ENCODE measurements at places on chromosomes 12 and 14. TPM values are rescaled to one million over a fixed set of nuclear protein-coding genes. Genes with fewer than 3 reads are reported as not detected.
A peak's percentile ranks its signal among the peaks of the same experiment; 100 is the strongest.

Gene OTX2
- total RNA-seq: 0.14 TPM

Gene ABHD12B
- 1.0 TPM for total RNA-seq

Gene OR6C2
- not detected for total RNA-seq

DNA sequence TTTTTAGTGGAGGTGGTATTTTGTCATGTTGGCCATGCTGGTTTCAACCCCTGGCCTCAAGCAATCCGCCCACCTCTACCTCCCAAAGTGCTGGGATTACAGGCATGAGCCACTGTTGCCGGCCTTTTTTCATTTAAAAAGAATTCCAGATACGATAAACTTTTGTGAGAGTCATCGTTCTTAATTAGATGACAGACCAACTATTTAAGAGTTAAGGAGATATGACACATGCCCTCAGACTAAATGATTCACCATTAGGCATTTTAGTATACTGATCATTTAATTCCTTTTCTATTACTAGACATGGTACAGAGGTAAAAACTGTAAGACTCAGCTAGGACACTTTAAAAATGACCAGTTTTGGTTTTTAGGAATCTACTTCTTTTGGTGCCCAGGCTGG is 2.4 kb downstream of the ANKRD13A start:
- no peak for DNase-seq
- no peak overlapping the region for H3K4me3 ChIP-seq
- H3K4me1 ChIP-seq: peaks cover 21% of the 10 kb centered on the region
- peaks cover 4% of the 10 kb centered on the region for H3K27me3 ChIP-seq
- H3K27ac ChIP-seq: no peak overlapping the region

DNA sequence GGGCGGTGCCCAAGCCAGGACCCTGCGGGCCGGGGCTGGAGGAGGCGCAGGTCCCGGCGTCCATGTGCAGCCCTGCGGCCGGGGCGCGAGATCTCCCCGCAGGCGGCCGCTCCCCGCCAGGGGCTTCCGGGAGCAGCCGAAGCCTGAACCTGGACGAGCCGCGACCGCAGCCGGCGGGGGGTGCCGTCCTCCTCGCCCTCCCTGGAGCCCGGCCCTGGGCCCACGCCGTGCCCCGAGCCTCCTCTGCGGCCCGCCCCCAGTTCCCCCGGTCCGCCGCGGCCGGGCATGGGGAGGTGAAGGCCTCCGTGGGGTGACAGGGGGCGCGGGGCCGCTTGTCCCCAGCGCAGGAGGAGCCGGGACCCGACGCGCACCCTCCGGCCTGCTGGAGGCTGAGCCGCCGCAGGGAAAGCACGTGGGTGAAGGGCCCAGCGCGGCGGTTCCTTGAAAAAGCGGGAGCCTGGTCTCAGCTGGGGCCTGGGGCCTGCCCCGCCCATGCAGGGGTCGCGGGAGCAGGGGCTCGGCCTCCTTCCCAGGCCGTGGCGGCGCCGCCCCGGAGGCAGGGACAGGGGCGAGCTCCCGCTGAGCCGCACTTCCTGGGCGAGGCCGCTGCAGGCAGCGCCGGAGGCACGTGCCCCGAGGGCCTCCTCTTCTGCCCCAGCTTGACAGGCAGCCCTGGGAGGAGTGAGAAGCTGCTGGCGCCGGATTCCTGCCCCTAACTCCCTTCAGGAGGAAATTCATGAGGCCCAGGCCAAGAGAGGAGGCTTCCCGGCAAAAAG is 55.6 kb upstream of the PPP2R5C start:
- peak overlapping the region; percentile 61 for H3K4me3 ChIP-seq
- no peaks in the 10 kb centered on the region for H3K36me3 ChIP-seq
- H3K27ac ChIP-seq: peak overlapping the region; percentile 66
- peak; percentile 60 for DNase-seq

DNA sequence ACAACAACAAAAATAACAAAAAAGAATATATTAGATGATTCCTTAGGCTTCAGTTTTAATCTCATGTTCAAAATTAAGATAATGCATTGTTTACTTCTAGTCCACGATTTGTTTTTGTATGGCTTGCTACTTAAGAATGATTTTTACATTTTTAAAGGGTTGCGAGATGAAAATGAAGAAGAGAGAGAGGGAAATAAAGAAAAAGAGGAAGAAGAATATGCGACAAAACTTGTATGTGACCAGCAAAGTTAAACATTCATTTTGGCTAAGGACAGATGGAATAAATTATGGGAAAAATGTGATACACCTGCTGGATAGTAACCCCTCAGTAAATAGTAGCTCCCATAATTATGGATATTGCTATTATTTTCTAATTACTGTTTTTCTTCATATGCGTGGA is 1.2 kb upstream of the GIT2 start:
- no peaks in the 10 kb centered on the region for H3K36me3 ChIP-seq
- peaks cover 32% of the 10 kb centered on the region for H3K4me1 ChIP-seq
- no peak overlapping the region for H3K27ac ChIP-seq
- H3K4me3 ChIP-seq: no peak overlapping the region
- no peak for DNase-seq
- peaks cover 4% of the 10 kb centered on the region for H3K27me3 ChIP-seq

DNA sequence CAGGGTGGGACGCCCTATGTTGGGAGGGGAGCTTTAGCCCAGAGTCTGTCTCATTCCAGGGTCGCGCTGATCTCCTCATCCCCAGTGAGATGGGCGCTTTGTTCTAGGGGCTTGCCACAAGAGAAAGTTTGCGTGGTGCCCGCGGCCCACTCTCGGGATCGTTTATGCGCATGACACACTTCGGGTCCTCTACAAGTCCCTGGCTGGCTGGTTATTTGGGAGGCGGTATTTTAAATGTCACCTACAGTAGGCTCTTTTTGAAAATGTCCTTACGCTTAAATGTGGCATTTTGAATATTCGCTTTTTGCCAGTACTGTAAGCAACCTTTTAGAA is 541 bp downstream of the GOLT1B start:
- peak; percentile 16 for DNase-seq
- peak overlapping the region; percentile 82 for H3K27ac ChIP-seq
- H3K4me1 ChIP-seq: peaks cover 13% of the 10 kb centered on the region
- peak overlapping the region; percentile 77 for H3K4me3 ChIP-seq
- no peaks in the 10 kb centered on the region for H3K27me3 ChIP-seq
- peaks cover 5% of the 10 kb centered on the region for H3K36me3 ChIP-seq

GRCh38 chr12:71194657-71195056 is 36.9 kb upstream of the TSPAN8 start:
- H3K4me3 ChIP-seq: no peak overlapping the region
- DNase-seq: no peak
- no peaks in the 10 kb centered on the region for H3K36me3 ChIP-seq
- no peak overlapping the region for H3K27ac ChIP-seq
- H3K27me3 ChIP-seq: no peaks in the 10 kb centered on the region
- H3K4me1 ChIP-seq: no peaks in the 10 kb centered on the region

DNA sequence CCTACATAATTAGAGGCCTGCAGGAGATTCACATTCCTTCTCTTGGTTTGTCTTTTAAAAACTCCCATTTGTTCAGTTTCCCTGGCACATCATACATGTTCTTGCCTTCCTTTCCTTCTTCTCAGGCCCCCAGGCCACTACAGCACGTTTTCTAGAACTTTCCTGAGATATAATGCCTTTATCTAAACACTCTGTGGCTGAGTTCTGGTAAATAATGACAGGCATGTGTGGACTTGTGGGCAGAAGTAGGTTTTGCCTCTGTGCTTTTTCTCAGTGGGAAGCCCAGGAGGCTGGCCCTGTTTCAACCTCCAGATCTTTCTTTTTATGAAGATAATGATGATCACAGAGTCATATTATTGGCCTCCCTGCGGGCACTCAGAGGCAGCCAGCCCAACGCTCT is 117.2 kb downstream of the TMX1 start:
- H3K27ac ChIP-seq: no peak overlapping the region
- DNase-seq: no peak
- no peaks in the 10 kb centered on the region for H3K27me3 ChIP-seq
- no peak overlapping the region for H3K4me3 ChIP-seq
- no peaks in the 10 kb centered on the region for H3K36me3 ChIP-seq
- H3K4me1 ChIP-seq: no peaks in the 10 kb centered on the region

- H3K4me1 ChIP-seq: no peaks in the 10 kb centered on the region
- no peak overlapping the region for H3K27ac ChIP-seq
- H3K27me3 ChIP-seq: no peaks in the 10 kb centered on the region
- H3K36me3 ChIP-seq: no peaks in the 10 kb centered on the region
- H3K4me3 ChIP-seq: no peak overlapping the region
- no peak for DNase-seq
Observed at GRCh38 chr14:72002731-72003130, 70.5 kb downstream of the RGS6 start.

GRCh38 chr12:85509081-85509856 is 229.2 kb downstream of the ALX1 start:
- H3K27me3 ChIP-seq: no peaks in the 10 kb centered on the region
- DNase-seq: no peak
- no peak overlapping the region for H3K27ac ChIP-seq
- H3K4me3 ChIP-seq: no peak overlapping the region

DNA sequence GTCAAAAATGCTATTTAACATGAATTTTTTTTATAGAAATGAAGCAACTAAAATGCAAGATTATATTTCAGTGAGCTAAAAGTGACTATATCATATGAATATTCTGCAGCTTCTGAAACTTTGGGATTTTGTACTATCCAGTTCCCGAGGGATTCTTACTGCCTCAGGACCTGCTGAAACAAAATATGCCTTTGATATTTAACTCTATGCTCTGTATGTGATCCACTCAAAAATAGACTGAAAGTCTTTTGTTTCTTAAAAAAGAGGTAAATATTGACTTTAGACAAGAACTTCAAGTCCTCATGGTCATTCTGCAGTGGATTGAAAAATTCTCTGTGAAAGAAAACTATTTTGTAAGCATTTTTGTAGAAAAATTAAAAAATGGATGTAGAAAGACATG is 22.4 kb downstream of the CNTN1 start:
- H3K27me3 ChIP-seq: no peaks in the 10 kb centered on the region
- no peaks in the 10 kb centered on the region for H3K4me1 ChIP-seq

- H3K27ac ChIP-seq: no peak overlapping the region
- no peak for DNase-seq
- H3K4me1 ChIP-seq: no peaks in the 10 kb centered on the region
- no peaks in the 10 kb centered on the region for H3K27me3 ChIP-seq
- no peaks in the 10 kb centered on the region for H3K36me3 ChIP-seq
Observed at GRCh38 chr14:59905188-59905587, 14.8 kb upstream of the LRRC9 start.

GRCh38 chr14:59707778-59708561 is 131.4 kb upstream of the CCDC175 start:
- no peak overlapping the region for H3K4me3 ChIP-seq
- no peak for DNase-seq
- H3K27me3 ChIP-seq: no peaks in the 10 kb centered on the region
- no peaks in the 10 kb centered on the region for H3K4me1 ChIP-seq
- H3K36me3 ChIP-seq: no peaks in the 10 kb centered on the region
- H3K27ac ChIP-seq: no peak overlapping the region

DNA sequence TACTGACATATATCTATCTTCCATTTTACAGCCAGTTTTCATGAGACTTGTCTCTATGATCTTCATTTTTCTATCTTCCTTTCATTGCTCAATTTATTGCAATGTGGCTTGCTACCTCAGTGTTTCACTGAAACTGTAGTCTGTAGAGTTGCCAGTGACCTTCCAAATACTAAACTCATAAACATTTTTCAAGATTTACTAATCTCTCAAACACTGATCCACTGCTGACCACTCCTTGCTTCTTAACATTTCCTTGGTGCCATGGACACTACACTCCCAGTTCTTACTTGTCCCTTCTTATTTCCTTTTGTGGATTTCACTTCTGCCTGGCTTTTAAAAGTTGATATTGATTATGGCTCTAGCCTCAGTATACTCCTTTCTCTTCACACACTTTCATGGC is 95.4 kb upstream of the SLCO1C1 start:
- no peak overlapping the region for H3K4me3 ChIP-seq
- no peak for DNase-seq
- H3K27me3 ChIP-seq: no peaks in the 10 kb centered on the region
- H3K4me1 ChIP-seq: no peaks in the 10 kb centered on the region

GRCh38 chr12:128052331-128052730 is 214.6 kb upstream of the TMEM132C start:
- no peak overlapping the region for H3K27ac ChIP-seq
- H3K36me3 ChIP-seq: no peaks in the 10 kb centered on the region
- no peaks in the 10 kb centered on the region for H3K27me3 ChIP-seq
- H3K4me1 ChIP-seq: no peaks in the 10 kb centered on the region

GRCh38 chr12:75862692-75863471 is 168.7 kb downstream of the PHLDA1 start:
- H3K27ac ChIP-seq: no peak overlapping the region
- no peak for DNase-seq
- H3K36me3 ChIP-seq: no peaks in the 10 kb centered on the region

- no peaks in the 10 kb centered on the region for H3K36me3 ChIP-seq
- H3K27me3 ChIP-seq: no peaks in the 10 kb centered on the region
- H3K4me1 ChIP-seq: no peaks in the 10 kb centered on the region
- no peak overlapping the region for H3K4me3 ChIP-seq
Observed at GRCh38 chr12:18340186-18340585, 78.9 kb downstream of the PIK3C2G start.

DNA sequence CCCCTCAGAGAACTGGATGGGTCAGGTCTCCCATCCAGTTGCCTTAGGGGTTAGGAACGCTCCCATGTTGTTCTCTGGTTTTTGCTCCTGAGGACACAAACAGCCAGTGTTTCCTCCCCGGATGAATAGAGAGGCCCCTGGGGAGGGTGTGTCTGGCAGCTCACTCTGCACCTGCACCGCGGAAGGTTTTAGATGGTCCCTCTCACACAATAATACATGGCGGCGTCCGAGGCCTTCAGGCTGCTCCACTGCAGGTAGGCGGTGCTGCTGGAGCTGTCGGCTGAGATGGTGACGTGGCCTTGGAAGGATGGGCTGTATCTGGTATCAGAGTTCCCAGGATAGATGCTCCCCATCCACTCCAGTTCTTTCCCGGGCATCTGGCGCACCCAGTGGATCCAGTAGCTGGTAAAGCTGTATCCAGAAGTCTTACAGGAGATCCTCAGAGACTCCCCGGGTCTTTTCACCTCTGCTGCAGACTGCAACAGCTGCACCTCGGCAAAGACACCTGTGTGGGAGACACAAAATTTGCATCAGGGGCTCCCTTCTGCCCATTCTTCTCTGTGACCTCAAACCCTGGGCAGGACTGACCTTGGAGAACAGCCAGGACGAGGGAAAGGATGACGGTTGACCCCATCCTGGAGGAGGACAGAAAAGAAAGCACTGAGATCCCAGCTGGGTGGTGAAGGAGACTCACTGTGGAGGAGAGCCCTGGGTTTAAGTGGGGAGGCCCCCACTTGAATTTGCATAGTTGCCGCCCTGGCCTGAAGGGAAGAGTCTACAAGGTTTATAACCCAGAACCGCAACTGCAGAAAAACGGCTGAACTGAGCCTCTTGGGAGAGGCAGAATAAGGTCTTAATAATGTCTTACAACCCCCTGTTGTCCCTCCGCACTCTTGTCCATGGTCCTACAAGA is 1324.8 kb downstream of the TMEM121 start:
- peaks cover 17% of the 10 kb centered on the region for H3K4me1 ChIP-seq
- H3K4me3 ChIP-seq: no peak overlapping the region
- H3K27me3 ChIP-seq: no peaks in the 10 kb centered on the region
- H3K27ac ChIP-seq: no peak overlapping the region

Measured in thymus (tissue), 14 donors.